ENCODE measurements at places on chromosomes 16 and 17.

- no peak for DNase-seq
Observed at GRCh38 chr17:76007131-76007849, 6.6 kb downstream of the CDK3 start.

- no peak for DNase-seq
Observed at GRCh38 chr16:980595-980854, 1.0 kb upstream of the SOX8 start.

GRCh38 chr17:8698162-8698971, 46.3 kb downstream of the CCDC42 start:
- DNase-seq = no peak

GRCh38 chr16:5709889-5710288, 612.3 kb upstream of the EEF2KMT start:
- no peak for DNase-seq

GRCh38 chr16:74438492-74438979, 17.3 kb upstream of the CLEC18B start:
- DNase-seq = no peak

GRCh38 chr17:57406981-57407286, 150.6 kb downstream of the MSI2 start:
- no peak for DNase-seq

- DNase-seq = no peak
Observed at GRCh38 chr17:17526369-17526768, 30.2 kb upstream of the RASD1 start.

GRCh38 chr17:48054238-48055185, 6.4 kb downstream of the NFE2L1 start:
- no peak for DNase-seq

DNA sequence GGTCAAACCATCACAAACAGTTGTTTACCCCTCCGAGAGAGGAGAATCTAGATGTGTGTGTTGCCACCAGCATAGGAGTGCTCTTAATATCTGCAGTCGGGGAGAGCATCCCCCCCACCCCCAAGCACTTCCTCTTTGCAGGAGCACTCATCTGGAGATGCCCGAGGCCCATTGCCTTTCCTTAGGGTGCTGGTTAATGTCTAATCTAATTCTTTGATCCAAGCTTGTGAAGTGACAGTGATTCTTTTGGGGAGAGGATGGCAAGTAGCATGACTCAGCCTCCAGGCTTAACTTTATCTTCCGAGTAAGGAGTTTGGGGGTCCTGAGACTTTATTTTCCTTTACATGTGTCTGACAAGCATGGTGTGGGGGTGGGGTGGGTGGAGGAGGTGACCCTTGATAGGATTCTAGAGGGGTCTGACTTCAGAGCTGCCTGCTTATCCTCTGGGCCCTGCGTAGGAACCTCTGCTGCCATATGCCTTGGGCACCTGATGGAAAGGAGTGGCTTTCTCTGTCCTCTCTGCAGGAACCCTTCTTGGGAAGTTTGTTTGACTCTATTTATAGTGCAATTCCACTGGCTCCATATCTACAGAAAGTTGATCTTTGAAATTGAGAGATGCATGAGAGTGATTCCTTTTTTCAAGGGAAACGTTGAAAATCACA, 207.1 kb downstream of the SPECC1 start:
- DNase-seq = no peak

- no peak for DNase-seq
Observed at GRCh38 chr16:883781-884180, 83.2 kb upstream of the GNG13 start.

GRCh38 chr17:58330997-58331814, 2.6 kb upstream of the TSPOAP1 start:
- DNase-seq = no peak

DNA sequence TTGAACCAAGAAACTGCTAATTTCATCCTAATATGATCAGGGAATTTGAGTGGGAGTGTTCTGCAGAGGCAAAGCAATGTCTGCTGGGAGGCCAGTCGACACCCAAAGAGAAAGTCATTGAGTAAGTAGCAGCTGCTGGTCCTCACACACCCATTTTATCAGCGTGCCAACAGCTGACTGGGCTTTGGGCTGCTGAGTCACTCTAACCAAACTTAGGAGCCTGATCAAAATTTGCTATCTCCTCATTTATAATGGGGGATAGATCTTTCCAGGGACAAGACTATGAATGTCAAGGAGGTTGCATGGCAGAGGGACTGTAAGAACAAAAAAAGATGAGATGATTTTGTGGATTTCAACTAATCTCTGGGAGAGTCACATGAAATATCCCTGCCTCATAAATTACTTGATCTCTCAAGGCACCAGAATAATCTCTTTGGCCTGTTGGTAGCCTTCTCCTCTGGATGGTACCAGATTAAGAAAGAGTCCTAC, 32.9 kb downstream of the CPSF4L start:
- peak; percentile 24 for DNase-seq

DNA sequence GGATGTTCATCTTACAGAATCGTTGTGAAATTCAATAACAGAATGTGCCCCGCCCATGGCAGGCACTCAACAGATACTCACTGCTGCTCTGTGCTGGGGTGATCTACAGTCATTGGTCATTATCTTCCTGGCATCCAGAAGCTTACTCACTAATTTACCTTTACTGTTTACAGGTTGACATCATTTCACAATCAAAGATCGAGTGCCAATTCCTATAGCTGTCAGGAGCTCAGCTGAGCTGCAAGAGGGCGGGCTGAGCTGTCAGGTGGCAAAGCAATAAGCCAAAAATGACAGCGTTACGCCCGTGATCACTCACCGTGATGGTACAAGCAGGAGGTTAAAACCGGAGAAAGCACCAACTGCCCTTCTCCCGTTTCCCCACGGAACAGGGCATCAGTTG, 51.2 kb downstream of the LITAF start:
- DNase-seq = no peak

DNA sequence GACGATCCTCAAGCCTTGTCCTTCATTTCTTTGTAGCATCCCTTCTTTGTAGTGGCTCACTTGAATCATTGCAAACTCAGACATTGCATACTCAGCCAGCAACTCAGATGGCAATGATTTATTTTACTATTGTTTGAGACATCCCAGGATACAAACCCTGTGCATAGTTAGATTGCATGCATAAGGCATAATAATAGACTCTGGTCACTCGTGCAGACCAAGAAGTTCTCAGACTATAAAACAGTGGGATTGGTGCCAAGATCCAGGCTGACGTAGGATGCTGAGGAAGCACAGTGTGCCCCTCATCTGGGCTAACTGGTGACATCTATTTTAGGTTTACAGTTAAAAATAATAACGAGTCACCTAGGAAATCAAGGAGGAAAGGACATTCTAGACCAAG, 142.3 kb downstream of the PMP22 start:
- no peak for DNase-seq

- no peak for DNase-seq
Observed at GRCh38 chr16:63287401-63287800, 1251.2 kb upstream of the CDH8 start.

DNA sequence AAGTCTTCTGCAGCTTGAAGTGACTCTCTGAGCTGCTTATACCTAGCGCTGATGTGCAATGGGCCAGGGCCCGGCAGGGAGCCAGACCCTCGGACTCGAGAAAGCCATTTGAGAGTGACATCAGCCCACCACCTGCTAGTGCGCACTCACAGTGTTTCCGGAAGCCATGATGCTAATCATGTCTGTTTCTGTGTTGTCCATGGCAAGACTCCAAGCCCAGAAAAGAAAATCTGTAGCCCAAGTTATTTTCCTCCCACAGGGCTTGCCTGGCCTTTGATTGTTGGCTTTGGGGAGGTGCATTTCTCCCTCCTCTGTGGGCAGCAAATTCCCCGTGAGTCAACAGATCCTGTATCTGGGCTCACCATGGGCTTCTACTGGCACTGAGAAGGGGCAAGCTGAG, 1.8 kb upstream of the CDRT4 start:
- DNase-seq = no peak

GRCh38 chr16:25270577-25270976, 12.9 kb upstream of the ZKSCAN2 start:
- DNase-seq = no peak

DNA sequence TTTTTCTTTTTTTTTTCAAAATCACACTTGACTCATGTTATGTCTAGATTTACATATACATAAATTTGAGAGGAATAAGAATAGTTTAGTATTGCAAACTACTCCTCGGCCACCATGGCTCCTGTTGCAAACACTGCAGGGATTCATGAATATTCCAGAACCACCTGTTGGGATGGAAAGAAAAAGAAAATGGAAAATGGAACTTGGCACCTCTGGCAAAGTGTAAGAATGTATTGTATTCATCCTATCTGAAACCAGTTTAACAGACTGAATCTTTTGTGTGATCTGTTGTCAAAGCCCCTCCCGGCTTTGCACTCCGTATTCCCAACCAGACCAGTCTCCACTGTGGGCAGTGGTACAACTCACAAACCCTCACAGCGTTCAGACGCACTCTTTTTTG, 124.4 kb downstream of the SPECC1 start:
- DNase-seq = no peak

DNA sequence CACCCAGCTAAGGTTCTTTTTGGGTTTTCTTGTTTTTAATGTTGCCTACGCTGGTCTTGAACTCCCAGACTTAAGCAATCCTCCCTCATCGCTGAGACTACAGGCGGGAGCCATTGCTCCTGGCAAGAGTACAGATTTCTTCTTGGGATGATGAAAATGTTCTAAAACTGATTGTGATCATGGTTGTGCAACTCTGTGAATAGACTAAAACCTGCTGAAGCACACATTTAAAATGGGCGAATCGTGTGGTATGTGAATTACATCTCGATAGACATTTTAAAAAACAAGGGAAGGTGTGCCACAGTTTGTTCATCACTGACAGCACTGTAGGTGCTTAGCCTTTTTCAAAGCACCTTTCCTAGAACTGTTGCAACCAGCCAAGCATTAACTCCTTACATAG, 48.8 kb upstream of the CDH3 start:
- DNase-seq = no peak

GRCh38 chr16:84746875-84747274, 47.1 kb downstream of the USP10 start:
- DNase-seq = no peak

- DNase-seq = no peak
Observed at GRCh38 chr17:73058022-73058421, 34.5 kb downstream of the SLC39A11 start.

- DNase-seq = no peak
Observed at GRCh38 chr16:18018376-18018775, 318.2 kb downstream of the NPIPA8 start.

DNA sequence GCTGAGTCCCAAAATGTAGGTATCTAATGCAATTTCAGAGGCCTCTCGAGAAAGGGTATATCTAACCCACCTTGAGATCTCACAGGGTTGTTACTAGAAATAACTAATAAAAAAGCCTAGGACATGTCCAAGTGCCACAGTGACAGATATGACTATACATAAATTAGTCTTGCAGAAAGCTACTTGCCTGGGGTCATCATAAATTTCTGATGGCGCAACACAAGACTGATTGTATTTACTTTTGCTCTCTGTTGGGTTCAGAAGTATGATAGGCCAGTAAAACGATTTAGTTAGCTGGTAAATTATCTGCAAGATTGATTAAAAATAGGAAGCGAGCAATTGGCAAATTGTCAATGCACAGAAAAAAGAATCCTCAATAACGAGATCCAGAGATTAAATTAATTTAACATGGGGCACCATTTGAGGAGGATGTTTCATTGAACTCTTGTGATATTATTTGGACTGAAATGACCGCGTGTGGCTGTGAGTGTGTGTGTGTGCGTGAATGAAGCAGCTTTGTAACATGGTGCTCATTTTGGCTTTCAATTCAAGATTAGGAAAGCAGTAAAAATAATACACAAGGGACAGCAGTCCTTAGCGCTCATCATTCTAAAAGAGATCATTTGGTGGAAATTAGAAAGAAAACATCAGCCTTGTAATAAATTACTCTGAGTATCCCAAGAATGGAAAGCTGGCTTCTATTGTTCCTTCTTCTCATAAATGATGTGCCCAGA, 157.4 kb upstream of the ZFHX3 start:
- no peak for DNase-seq

DNA sequence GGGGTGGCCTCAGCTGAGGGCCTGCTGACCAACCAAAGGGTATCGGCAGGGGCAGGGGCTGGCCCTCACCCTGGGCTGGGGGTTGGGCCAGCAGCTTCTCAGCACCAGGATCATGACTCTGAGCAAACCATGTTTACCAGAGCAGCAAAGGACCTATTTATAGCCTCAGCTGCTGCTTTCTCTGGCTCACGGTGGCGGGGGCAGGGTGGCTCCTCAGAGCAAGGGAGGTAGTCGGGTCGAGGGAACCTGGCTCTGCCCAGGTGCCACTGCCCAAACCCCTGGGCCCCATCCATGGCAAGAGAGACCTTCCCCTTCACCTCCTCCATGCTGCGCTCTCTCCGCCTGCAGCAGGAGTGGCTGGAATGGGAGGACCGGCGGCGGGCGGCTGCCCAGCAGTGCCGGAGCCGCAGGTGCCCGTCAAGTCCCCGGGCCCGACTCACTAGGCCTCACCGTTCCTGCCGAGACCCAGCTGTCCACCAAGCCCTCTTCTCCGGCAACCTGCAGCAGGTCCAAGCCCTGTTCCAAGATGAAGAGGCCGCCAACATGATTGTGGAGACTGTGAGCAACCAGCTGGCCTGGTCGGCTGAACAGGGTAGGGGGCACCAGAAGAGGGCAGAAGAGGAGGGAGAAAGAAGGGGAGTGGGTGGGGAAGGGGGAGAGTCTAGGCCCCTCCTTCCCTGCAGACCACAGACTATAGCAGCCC, at the start of gene ASB16:
Gene ASB16 (plus strand): TSS at position 206 of the 703 bp plus-strand sequence. CDS start 86 bp downstream, at position 292.
- no peak for DNase-seq

DNA sequence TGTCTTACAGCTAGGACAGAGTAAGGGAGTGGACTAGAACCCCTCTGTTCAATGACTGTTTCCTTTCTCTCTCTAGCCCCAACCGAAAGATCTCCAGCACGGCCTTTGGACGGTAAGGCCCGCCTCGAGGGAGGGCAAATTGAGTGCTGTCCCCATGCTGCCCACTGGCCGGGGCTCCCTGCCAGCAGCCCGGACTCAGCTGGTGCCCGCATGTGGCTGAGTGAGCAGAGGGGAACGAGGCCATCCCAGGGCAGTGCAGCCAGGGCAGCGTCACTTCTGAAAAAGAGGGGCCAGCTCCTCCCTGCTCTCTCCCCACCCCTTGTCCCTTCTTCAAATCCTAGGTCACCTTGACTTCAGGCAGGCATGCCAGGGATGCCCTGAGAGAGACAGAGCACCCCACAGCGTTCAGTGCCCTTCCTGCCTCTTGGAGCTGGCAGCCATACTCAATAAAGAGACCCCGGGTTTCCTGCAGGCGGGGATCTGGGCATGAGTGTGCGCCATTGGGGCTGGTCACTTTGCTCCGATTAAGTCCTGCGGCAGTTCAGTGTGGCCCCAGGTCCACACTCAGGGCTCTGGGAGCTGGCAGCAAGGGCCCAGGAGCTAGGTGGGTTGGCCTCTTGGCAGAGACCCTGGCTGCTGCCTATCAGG, 130.9 kb downstream of the RAB11FIP4 start:
- DNase-seq = no peak
